ENCODE measurements at places on chromosomes 13 and 19.

DNA sequence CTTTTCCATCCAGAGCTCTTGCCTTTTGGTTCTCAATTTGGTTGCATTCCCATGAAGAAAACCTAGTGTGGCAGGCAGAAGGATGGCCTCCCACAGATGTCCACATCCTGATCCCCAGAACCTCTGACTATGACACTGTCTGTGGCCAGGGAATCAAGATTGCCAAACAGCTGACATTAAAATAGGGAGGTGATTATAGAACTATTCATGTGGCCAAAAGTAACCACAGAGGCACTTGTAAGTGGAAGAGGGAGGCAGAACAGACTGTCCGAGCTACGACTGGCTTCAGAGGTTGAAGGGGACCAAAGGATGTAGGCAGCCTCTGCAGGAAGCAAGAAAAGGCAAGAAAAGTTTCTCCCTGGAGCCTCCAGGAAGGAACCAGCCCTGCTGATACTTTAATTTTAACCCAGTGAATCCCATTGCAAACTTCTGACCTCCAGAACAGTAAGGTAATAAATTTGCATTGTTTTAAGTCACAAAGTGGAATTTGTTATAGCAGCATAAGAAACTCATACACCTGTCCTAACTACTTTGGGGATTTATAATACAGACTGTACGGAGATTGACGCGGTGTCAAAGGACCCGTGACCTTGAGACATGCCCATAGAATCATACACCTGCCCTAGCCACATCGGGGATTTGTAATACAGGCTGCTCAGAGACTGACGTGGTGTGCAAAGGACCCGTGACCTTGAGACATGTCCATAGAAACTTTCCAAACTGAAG lies 106.5 kb downstream of the ATP11A start:
- no peak for DNase-seq

GRCh38 chr13:25069911-25070310 lies 26.0 kb upstream of the PABPC3 start:
- DNase-seq: no peak

GRCh38 chr19:57438925-57439324 lies 3.8 kb downstream of the ZNF749 start:
- DNase-seq: no peak

DNA sequence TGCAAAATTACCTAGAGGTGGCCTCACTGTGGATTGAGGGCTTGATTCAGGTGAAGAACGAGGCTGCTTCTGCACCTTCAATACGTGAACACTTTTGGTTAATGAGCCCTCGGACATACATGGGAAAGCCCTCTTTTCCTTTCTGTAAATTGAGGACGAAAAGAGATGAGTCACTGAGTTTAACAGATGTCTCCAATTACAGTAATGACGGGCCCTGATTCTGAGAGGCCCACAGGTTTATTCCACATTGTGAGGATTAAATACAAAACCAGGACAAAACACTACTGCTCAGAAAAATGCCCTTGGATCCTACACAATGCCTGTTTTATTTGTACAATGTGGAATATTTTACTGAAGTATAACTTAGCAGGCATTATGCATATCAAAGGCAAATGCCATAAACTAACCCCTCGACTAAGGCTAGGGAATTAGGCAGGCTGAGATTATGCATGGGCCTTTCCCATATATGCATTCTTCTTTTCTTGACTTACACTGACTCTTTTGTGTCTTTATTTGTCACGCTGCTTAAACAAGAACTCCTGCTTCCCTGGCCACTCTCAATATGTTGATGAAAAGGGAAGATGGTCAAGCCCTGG lies 819.9 kb downstream of the OLFM4 start:
- DNase-seq: no peak

- DNase-seq: no peak
Observed at GRCh38 chr13:49441846-49442245, 2.0 kb downstream of the CAB39L start.

DNA sequence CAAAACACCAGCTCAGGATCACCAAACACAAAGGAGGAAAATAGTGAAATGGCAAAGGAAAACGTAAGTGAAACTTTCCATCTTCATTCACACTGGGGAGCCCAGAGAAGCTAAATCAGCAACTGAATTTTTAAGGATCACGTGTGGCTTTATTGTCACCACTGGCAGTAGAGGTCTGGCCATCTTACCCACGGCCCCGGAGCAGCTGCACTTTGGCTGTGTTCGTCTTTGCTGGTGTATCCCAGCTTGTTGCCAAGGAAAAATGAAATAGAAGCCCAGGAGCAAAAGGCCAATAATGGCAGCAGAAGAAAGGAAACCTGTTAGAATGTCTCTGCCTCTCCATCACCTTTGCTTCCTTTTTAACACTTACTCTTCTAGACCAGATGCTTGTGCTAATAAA lies 274.7 kb downstream of the FOXO1 start:
- no peak for DNase-seq

All from stimulated activated CD4-positive, alpha-beta T cell treated with anti-CD3 and anti-CD28 coated beads, Interleukin-1b, Interleukin-23, amount 100 ng/mL, for 1 hour (primary cell).